SJSA1 (cell line): ENCODE measurements at places on chromosomes 5 and 9. TPM values are rescaled to one million over a fixed set of nuclear protein-coding genes. Genes with fewer than 3 reads are reported as not detected.
A peak's percentile ranks its signal among the peaks of the same experiment; 100 is the strongest.

The FSTL4 gene
- 2.1 and 3.6 TPM in 2 replicates for total RNA-seq

The OR1J2 gene
- not detected in 2 replicates for total RNA-seq

The CDX1 gene
- 0.19 and 1.8 TPM in 2 replicates for total RNA-seq

The STK10 gene
- 27.0 and 45.9 TPM in 2 replicates for total RNA-seq

The COL5A1 gene
- total RNA-seq = 148 and 165 TPM in 2 replicates

The KIF2A gene
- total RNA-seq = 44.0 and 63.6 TPM in 2 replicates

The SLC12A7 gene
- total RNA-seq = 11.9 and 16.9 TPM in 2 replicates

The FOXD4L3 gene
- total RNA-seq = not detected in 2 replicates

GRCh38 chr9:81266674-81267073, 422.7 kb downstream of the TLE1 start:
- DNase-seq = no peak
- no peak overlapping the region for H3K27ac ChIP-seq
- no peak overlapping the region for H3K4me3 ChIP-seq
- no peaks in the 10 kb centered on the region for H3K36me3 ChIP-seq
- no peaks in the 10 kb centered on the region for H3K27me3 ChIP-seq

GRCh38 chr5:174608631-174609097, 115.7 kb upstream of the MSX2 start:
- H3K27ac ChIP-seq = no peak overlapping the region
- no peak overlapping the region for H3K4me3 ChIP-seq
- H3K4me1 ChIP-seq = no peaks in the 10 kb centered on the region
- H3K27me3 ChIP-seq = no peaks in the 10 kb centered on the region
- DNase-seq = no peak
- H3K36me3 ChIP-seq = no peaks in the 10 kb centered on the region

DNA sequence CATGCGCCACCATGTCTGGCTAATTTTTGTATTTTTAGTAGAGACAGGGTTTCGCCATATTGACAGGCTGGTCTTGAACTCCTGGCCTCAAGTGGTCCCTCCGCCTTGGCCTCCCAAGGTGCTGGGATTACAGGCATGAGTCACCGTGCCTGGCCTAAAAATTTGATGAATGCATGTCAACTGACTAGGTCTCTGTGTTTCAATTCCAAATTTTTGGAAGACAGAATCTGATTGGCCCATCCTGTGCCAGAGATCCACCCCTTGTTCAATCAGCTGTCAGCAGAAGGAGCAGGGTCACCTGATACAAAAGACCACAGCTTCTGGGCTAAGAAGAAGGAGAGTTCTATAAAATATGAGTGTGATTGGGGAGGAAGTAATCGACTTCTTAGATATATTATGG, 43.5 kb upstream of the COL15A1 start:
- peaks cover 22% of the 10 kb centered on the region for H3K4me1 ChIP-seq
- no peak overlapping the region for H3K4me3 ChIP-seq
- H3K36me3 ChIP-seq = no peaks in the 10 kb centered on the region
- no peak overlapping the region for H3K27ac ChIP-seq
- H3K27me3 ChIP-seq = no peaks in the 10 kb centered on the region

DNA sequence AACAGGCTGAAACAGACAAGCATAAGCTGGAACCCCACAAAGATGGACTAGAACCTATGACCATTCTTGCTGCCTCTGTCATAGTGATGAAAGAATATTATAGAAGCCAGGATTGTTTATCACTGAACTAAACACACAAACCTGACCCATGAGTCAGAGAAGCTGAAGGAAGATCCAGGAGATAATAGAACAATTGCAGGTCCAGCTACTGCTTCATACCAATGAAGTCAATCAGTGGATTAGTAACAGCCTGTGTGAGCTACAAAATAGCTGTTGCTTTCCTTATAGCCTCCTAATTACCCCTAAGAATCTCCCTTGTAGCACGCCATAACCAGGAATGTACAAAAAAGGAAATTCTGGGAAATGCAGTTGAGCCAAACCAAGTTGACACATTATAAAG, 459.9 kb upstream of the ZNF462 start:
- peak; percentile 85 for DNase-seq
- H3K36me3 ChIP-seq = no peaks in the 10 kb centered on the region
- H3K27me3 ChIP-seq = no peaks in the 10 kb centered on the region

- H3K36me3 ChIP-seq = no peaks in the 10 kb centered on the region
- H3K27ac ChIP-seq = no peak overlapping the region
- no peaks in the 10 kb centered on the region; the same call in 1 of the 2 replicates for H3K27me3 ChIP-seq
- DNase-seq = no peak
- H3K4me1 ChIP-seq = no peaks in the 10 kb centered on the region
These were observed 222.2 kb upstream of the TMEM161B start for GRCh38 chr5:88490874-88491273.

DNA sequence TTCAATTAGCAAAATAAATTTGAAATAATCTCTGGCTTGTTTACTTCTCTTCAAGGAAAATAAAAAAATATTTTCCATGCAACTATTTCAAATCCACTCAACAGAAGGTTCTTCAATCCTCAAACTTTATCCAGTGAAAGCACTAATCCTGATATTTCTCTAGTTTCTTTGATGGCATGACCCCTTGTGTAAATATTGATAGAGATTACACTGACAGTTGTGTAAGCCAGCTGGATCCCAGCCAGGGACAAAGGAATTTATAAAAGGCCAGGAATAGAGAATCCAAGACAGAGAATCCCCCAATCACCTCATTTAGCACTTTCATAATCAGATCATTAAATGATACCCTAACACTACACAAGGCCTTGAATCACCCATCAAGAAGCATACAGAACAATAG, 135.2 kb downstream of the GNA14 start:
- no peak overlapping the region for H3K4me3 ChIP-seq
- H3K4me1 ChIP-seq = peaks cover 11% of the 10 kb centered on the region
- no peaks in the 10 kb centered on the region for H3K36me3 ChIP-seq
- H3K27me3 ChIP-seq = no peaks in the 10 kb centered on the region
- no peak overlapping the region for H3K27ac ChIP-seq
- DNase-seq = no peak

GRCh38 chr5:58922461-58923171, 339.7 kb downstream of the RAB3C start:
- H3K27me3 ChIP-seq = no peaks in the 10 kb centered on the region
- H3K36me3 ChIP-seq = no peaks in the 10 kb centered on the region
- H3K4me1 ChIP-seq = peaks cover 12% of the 10 kb centered on the region
- H3K4me3 ChIP-seq = no peak overlapping the region
- H3K27ac ChIP-seq = no peak overlapping the region
- no peak for DNase-seq

GRCh38 chr5:104344809-104345208, 782.2 kb upstream of the NUDT12 start:
- H3K4me3 ChIP-seq = no peak overlapping the region
- H3K27me3 ChIP-seq = no peaks in the 10 kb centered on the region
- H3K27ac ChIP-seq = no peak overlapping the region
- H3K36me3 ChIP-seq = no peaks in the 10 kb centered on the region
- H3K4me1 ChIP-seq = no peaks in the 10 kb centered on the region
- DNase-seq = no peak

- H3K27ac ChIP-seq = peak overlapping the region; percentile 67
- H3K36me3 ChIP-seq = peaks cover 10% of the 10 kb centered on the region; the same call in 1 of the 2 replicates
- peak; percentile 73 for DNase-seq
- peak overlapping the region; percentile 66 for H3K4me3 ChIP-seq
These were observed 937 bp upstream of the SLC26A2 start for GRCh38 chr5:149959406-149960236.

DNA sequence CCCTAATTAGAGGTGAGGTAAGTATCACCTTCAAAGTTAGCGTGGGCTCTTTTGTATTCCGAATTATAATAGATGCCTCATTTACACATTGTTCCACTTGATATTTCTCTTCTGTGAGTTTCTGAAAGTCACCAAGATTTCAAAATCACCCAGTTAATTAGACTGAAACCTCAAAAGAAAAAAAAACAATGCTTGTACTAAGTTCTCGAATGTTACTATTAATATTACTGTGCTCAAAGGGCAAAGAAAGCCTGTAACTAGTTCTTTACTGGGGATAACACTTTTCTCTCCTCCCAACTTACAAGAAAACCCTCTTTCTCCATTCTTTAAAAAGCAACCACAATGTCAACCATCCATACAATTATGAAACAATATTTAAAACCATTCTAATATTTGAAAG, 98.5 kb downstream of the STRBP start:
- no peaks in the 10 kb centered on the region for H3K27me3 ChIP-seq
- H3K4me1 ChIP-seq = no peaks in the 10 kb centered on the region
- no peak overlapping the region for H3K27ac ChIP-seq
- no peak for DNase-seq
- no peaks in the 10 kb centered on the region for H3K36me3 ChIP-seq

DNA sequence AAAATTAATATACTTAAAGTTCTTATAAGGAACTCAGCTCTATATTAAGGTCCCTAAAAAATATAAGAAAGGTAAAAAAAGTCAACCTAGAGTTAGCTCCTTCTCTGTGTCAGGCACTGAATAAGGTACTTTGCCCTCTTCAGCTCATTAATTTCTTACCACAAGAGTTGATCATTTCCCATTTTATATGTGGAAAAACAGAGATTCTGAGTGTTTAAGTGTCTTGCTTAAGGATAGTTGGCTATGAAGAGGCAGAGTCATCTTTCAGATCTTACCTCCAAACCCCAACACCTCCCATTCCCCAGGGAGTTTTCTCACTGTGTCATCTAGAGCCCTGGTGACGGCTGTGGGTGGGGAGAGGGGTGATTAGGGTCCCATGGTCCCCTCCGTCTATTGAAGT, 40.6 kb downstream of the INSYN2B start:
- no peak for DNase-seq
- H3K27ac ChIP-seq = no peak overlapping the region
- no peak overlapping the region for H3K4me3 ChIP-seq
- no peaks in the 10 kb centered on the region for H3K36me3 ChIP-seq
- no peaks in the 10 kb centered on the region for H3K4me1 ChIP-seq
